ENCODE measurements at places on chromosomes 11 and 22.

DNA sequence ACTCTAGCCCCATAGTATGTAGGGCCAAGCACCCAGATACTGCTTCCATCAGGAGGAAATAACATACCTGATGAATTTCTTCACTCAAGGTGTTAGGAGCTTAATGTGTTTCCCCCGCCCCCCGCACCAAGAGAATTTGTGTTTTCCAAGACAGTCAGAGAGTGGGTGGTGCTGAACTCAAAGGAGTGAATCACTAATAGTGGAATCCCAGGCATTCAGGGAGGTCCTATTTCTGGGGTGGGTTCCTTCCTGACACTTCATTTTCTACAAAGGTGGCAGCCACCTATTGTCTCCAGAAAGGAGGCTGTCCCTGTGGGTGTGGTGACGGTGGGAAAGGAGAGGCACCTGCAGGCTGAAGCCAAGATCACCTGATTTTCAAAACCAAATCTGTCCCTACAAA, 50.8 kb upstream of the ELF5 start:
- no peak for DNase-seq

DNA sequence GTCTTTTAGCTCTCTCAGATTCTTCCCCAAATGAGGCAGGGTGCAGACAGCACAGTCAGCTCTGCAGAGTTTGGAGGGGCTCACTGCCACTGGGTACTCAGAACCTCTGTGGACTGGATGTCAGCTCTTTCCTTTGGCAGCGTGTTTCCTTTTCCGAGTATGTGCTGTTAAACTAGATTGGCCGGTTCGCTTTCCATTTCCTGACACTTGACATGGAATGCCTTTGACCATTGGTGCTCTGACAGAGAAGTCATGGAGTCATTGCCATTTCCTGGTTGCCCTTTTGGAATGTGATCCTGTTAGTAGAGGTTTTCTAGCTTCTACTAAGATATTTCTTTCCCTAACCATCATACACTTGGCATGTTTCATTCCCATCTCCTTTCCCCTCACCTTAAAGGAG, 86.7 kb downstream of the SWAP70 start:
- DNase-seq = no peak

GRCh38 chr11:112086422-112087191, at the start of the genes SDHD and TIMM8B:
SDHD (plus strand) TSS chr11:112086873; CDS start chr11:112086908, 35 bp downstream.
TIMM8B (minus strand) TSS chr11:112086756; CDS start chr11:112086723, 33 bp downstream.
- peak; percentile 78 for DNase-seq

GRCh38 chr22:26981541-26981940, 324.2 kb downstream of the MIAT start:
- DNase-seq = no peak

DNA sequence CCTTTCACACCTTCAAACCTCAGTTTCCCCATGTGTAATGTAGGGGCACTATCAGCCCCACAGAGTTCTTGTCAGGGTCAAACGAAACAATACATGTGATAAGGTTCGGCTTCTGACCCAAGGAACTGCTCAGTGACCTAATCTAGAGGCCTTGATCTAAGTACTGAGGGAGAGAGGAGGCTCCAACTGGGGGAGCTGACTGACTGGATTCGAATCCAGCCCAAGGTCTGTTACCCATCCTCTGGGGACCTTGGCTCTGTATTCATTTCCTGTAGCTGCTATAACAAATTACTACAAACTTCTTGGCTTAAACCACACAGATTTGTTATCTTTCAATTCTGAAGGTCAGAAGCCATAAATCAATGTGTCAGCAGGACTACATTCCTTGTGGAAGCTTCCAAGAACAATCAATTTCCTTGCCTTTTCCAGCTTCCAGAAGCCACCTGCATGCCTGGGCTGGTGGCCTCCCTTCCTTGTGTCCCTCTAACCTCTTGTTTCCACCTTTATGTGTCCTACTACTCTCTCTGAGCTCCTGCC, 10.7 kb upstream of the ANAPC15 start:
- no peak for DNase-seq

- no peak for DNase-seq
These were observed 70.8 kb downstream of the GAB2 start for GRCh38 chr11:78346799-78347198.

DNA sequence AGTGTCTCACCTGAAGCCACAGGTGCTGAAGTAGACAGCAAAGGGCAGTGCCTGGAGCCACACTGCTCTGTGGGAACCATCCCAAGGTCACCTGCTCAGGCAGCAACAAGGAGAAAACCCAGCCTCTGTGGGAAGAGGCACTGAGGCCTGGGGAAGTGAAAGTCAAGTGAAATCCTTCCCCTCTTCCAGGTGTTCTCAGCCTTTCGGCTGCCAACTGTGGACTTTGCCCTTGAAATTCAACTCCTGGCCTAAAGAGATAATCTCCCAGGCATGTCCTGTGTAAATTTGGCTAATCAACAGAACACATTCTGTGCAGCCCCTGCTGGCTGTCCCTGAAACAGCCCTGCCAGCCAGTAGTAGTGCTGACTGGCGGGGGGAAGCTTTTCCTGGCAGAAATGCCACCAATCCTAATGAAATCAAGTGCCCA, 112.1 kb downstream of the RPL27A start:
- DNase-seq = no peak

- no peak for DNase-seq
These were observed 33.6 kb downstream of the YWHAH start for GRCh38 chr22:31977939-31978338.
